ENCODE measurements at places on chromosomes 2 and 18. TPM values are rescaled to one million over a fixed set of nuclear protein-coding genes. Genes with fewer than 3 reads are reported as not detected.

The RUFY4 gene
- 2.4 TPM for total RNA-seq

The ARHGEF33 gene
- 3.1 TPM for total RNA-seq

The ARHGEF4 gene
- total RNA-seq: 13.2 TPM

The IL37 gene
- not detected for total RNA-seq

The KATNAL2 gene
- 17.2 TPM for total RNA-seq

The GPR75 gene
- total RNA-seq: 2.4 TPM

Data from subcutaneous adipose tissue (tissue), 4 donors.